ENCODE measurements at places on chromosomes 6 and 20. TPM values are rescaled to one million over a fixed set of nuclear protein-coding genes. Genes with fewer than 3 reads are reported as not detected.

The TRIM15 gene
- not detected for total RNA-seq

The CTCFL gene
- total RNA-seq, result not detected

The SAMD5 gene
- 0.85 TPM for total RNA-seq

The ZSCAN31 gene
- total RNA-seq, result 2.0 TPM

The TFAP2D gene
- total RNA-seq, result not detected

The SIRPB2 gene
- total RNA-seq, result not detected

All from A549 treated with CpdA at 1 μM for 4 hours (cell line).